ENCODE measurements at places on chromosomes 4 and X.

- DNase-seq = no peak
These were observed 171.8 kb upstream of the TBL1X start for GRCh38 chrX:9293051-9293496.

DNA sequence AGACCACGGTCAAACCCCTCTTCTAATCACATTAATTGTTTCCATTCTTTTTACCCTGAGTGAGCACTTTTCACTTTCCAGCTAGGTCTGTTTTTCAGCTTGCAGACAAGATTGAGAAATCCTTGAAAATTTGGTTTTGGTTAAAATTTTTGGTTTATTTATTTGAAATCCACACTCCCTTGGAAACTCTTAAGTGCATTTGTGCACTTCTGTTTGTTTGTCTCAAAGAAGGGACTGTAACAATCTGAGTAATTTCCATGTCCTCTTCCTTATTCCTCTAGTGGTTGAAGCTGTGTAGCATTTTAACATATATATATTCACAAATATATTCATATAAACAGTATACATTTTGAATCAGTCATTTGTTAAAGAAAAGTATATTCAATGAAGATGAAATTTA lies 333.3 kb downstream of the ANK2 start:
- no peak for DNase-seq

DNA sequence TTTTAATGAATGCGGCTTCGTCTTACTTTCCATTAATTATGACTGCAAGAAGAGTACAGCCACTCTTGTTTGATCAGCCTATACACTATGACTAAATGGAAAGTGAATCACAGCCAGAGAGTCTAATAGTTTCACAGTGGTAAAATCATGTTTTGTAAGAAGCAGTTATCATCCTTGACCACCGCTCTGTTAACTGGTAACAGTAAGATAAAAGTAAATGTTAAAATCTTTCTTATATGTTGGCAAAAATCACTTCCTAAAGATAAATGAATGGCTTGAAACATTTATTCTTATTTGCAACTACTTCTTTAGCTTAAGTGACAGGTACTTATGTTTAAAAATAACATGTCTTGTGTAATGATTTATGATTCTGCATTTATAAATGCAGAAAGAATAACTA lies 13.2 kb downstream of the GALNT7 start:
- no peak for DNase-seq

GRCh38 chr4:118281611-118282442 lies 71.0 kb downstream of the PRSS12 start:
- DNase-seq = no peak

DNA sequence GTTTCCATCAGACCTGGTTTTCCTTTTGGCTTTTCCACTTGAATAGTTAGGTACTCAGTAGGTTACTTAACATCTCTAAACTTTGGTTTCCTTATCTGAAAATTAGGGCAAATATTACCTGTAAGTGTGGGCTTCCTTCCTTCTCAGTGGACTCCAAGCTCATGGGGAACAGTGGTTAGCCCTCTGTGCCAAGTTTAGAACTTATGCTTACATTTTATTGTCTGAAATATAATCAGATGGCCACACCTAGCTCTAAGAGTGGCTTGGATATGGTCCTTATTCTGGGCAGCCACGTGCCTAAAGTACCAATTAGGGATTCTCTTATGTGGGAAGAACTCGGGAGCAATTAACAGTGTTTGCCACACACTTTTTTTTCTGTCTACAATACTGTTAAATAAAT lies 133.9 kb downstream of the UCHL1 start:
- DNase-seq = no peak

DNA sequence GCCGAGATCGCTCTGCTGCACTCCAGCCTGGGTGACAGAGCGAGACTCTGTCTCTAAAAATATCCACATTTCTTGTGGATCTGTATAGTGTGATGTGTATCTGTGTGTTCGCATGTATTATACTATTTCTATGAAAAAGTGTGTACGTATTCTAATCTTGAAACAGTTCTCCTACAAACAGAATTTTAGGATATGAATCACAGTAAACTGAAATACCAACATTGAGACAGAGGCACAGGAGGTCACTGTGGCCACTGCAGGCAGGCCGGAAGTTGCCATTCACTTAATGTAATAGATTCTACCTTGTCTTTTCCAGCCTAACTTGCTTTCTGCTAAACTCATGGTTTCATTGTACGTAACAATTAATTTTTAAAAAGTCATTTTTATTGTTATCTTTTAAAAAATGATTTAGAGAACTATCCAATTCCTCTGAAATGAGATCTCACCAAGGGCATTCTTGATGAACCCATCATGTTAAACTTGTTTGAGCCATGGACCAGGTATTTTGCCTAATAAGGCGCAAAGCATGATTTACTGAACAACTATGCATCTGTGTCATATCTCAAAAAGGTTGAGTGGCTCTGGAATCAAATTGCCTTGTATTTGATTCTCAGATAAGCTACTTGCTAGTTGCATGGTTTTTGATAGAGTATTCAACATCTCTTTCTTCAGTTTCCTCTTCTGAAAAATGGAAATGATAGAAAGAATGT lies 154.9 kb upstream of the GYPA start:
- DNase-seq = no peak

- no peak for DNase-seq
These were observed 89.6 kb upstream of the PRPS2 start for GRCh38 chrX:12701628-12702027.

DNA sequence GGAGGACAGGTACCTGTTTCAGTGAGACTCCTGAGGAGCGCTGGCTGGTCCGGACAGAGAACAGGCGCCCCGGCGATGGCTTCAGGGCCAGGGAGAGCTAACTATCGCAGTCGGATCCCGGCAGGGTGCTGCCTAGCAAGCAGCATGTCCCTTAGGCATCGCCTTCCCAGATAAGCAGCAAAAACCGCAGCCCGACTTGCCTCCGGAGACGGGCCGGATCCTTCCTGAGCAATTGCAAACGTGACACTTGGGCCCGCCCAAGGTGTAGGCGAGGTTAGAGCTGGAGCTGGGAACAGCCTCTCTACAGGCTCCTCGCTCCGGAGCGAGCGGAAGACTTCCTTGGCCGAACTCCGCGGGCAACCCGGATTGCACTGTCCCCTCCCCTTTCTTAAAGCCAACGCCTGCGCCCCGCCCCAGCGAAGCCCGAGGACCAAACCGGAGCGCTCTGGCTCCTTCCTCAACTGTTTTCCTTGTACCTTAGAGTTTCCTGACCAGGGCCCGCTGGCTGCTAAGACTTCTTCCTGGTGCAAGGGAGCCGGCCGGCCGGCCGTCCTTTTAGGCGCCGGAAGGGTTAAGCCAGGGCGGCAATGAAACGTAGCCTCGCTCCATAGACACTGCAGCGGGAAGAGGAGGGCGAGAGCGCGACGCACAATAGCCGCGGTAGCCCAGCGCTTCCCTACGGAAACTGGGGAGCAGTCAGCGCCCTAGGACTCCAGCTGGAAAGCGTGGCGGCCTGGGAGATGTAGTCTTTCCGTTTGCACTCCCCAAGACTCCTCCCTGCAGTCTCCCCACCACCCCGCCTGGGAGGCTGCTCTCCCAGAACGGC lies at the start of gene OPHN1:
TSS of gene OPHN1 (minus strand) at position 341 of the 826 bp plus-strand sequence. CDS start 475 bp downstream, outside the sequence.
- peak; percentile 77 for DNase-seq

DNA sequence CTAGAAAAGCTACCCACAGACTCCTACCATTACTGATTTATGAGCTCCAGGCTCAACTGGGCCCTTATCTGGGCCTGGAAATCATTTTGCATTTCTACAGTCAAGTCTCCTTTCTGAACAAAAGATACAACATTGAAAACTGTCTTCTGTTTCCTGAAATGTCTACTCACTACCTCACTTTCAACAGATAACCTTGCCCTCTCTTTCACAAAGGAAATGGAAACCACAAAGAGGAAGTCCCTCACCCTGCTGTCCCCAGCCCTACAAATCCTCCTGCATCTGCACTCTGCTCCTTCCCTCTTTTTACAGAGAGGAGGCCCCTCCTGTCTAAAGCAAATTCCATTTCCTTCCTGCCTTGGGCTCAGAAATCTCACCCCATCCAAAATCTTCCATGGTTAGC lies 24.8 kb upstream of the CYBB start:
- DNase-seq = no peak

GRCh38 chrX:41384051-41384705 lies 50.2 kb downstream of the DDX3X start:
- DNase-seq = peak; percentile 20

DNA sequence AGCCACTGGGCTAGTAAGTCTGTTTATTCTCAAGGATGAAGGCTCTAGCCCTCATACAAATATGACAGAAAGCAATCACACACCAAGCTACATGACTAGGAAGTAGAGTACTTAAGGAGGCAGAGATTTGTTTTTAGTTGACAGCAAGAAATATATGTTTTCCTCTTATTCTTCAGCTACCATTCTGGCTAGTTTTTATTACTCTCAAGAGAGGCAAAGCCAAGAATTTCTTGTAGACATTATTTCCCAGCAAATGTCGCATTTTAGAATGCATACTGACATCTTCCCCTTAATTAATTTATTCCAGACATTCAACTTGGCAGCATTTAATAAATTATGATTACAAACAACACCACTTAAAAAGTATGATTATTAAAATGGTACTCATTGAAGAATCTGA lies 23.4 kb upstream of the FAM9C start:
- no peak for DNase-seq

- no peak for DNase-seq
These were observed 108.3 kb downstream of the JADE1 start for GRCh38 chr4:128917781-128918180.

DNA sequence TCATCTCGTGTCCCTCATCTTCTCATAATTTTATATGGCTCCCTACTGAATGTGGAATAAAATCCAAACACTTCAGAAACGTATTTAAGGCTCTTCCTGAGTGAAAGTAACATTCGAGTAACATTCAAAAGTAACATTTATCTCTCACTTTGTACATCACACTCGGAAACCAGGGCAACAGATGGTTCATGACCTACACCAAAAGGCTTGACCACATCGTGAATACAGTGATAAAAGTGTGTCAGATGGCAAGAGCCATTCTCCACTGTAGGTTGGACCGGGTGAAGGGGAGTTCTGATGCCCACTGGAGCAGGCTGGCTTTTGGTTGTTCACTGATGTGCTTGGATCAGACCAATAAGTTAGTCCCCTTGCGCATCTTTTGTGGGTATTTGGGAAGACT lies 5.6 kb upstream of the LIMCH1 start:
- no peak for DNase-seq

- DNase-seq = peak; percentile 31
These were observed 583 bp downstream of the GABRE start for GRCh38 chrX:151973851-151974335.

GRCh38 chr4:4755306-4755705 lies 104.2 kb upstream of the MSX1 start:
- DNase-seq = no peak

DNA sequence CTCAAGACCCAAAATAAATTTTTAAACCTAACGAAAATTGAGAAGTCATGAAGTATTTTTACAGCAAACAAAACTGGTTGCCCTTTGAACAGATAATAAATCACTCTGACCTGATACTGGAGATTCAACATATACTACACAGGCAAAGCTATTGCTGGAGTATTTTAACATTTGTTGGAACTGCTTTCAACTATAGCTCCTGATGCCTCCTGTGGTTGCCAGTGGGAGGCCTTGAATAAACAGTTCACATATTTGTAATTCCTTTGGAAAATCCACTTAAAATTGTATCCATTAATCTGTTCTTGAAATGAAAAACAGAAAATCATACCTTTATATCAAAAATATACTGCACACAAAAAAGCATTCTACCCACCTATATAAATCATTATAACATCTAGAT lies 605.1 kb downstream of the KCTD8 start:
- DNase-seq = peak; percentile 15

DNA sequence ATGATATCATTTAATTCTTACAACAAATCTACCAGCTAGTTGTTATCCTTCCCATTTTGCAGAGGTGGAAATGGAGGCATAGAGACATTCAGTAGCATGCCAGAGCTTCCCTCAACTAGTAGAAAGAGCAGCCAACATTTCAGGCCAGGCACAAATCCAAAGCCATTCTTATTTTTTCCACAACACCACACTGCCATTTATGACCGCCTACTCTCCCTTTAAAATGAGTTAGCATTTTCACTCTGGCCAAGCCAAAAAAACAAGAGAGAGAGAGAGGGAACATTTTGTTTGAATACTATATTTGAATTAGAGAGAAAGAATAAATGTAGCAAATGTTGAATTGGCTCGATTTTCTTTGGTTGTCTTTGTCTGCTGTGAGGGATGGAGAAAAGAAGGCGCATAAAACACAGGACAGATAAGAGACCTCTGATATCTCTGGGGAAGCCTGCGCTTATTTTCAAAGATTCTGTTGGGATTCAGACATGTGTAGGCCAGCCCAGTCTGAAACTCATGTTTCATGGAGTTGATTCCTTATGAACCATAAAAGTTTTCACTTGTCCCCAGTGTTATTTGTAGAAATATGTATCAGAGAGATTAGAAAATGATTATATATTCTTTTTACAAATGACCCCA lies 265.7 kb downstream of the RAB28 start:
- DNase-seq = no peak

DNA sequence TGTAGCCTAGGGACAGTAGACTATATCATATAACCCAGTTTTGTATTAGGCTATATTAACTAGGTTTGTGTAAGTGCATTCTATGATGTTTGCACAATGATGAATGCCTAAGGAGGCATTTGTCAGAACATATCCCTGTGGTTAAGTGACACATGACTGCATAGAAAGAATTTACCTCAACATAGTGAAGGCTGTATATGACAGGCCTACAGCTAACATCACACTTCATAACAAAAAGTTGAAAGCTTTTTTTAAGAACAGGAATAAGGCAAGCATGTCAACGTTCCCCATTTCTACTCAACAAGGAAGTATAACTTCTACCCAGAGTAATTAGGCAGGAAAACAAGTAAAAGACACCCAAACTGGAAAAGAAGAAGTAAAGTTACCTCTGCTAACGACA lies 165.9 kb upstream of the NDST4 start:
- no peak for DNase-seq

DNA sequence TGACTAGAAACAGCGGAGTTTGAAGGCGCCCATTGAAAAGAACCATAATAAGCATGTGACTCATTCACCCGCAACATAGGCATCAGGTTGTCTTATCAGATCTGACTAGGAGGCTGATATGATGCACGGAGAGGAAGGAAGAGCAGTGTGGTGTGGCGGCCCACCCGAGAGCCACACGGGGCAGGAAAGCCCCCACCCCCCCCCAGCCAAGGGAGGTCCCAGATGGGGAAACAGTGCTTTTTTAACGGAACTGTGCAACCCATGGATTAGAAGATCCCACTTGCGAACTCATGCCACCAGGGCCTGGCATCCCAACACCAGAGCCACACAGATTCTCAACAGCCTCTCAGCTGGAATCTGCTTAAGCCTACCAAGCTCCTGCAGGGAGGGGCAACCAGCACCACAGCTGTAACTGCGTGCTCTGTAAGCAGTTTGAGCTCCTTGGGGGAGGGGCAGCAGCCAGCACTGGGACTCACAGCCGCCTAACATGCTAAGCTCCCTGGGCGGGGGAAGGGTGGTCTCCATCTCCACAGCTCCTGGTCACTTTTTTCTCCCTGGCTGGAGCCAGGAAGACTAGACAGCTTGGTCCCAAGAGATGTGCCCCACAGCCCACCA lies 466.2 kb downstream of the PDGFC start:
- DNase-seq = no peak

DNA sequence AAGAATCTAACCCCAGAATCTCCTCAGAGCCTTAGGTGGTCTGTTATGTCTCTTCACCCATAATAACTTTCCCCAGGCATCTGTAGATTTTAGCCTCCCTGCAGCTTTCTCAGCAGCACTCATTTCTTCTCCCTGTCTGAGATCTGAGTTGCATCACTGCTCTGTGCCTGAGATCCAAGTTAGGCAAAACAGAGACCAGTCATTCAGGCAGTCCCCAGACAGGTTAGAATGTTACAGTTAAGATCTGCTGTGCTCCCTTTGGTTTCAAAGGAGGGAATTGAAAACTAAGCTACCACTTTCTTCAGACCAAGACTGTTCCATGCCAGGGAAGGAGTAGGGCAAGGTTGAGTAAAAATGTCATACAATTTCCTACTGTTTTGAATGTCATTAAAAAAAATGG lies 65.3 kb downstream of the TENT5D start:
- no peak for DNase-seq
